Neural progenitor cell (in vitro differentiated cells): ENCODE measurements at places on chromosomes 7 and 10. TPM values are rescaled to one million over a fixed set of nuclear protein-coding genes. Genes with fewer than 3 reads are reported as not detected.

- DNase-seq, result no peak
Observed at GRCh38 chr10:102523250-102524029, 19.7 kb downstream of the SUFU start.

Gene SNCG
- total RNA-seq, result not detected in 2 replicates

Gene HECW1
- total RNA-seq, result 0.11 and 0.28 TPM in 2 replicates

Gene KEL
- total RNA-seq, result 2.0 TPM in 1 of 2 replicates, not detected in the other

Gene SHH
- 0.03 TPM in 1 of 2 replicates, not detected in the other for total RNA-seq

Gene ZCWPW1
- total RNA-seq, result 1.4 and 1.8 TPM in 2 replicates

Gene TAS2R5
- 3.9 and 4.7 TPM in 2 replicates for total RNA-seq

- no peak for DNase-seq
Observed at GRCh38 chr10:43421201-43421507, 12.2 kb upstream of the HNRNPF start.

Gene TBX20
- not detected in 2 replicates for total RNA-seq

DNA sequence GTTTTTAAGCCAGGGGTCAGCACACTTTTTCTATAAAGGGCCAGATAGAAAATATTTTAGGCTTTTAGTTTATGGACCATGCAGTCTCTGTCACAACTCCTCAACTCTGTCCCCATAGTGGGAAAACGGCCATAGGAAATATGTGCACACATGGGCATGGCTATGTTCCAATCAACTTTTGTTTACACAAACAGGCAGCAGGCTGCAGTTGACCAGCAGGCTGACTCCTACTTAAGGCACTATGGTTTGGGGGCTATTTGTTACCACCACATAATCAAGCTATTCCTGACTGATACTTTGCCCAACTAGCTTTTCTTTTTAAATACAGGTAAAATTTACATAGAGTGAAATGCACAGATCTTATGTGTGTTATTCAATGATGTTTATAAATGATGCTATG, 362.4 kb downstream of the LRMDA start:
- DNase-seq, result no peak

- no peak for DNase-seq
Observed at GRCh38 chr7:114931656-114932011, 9.7 kb downstream of the MDFIC start.

DNA sequence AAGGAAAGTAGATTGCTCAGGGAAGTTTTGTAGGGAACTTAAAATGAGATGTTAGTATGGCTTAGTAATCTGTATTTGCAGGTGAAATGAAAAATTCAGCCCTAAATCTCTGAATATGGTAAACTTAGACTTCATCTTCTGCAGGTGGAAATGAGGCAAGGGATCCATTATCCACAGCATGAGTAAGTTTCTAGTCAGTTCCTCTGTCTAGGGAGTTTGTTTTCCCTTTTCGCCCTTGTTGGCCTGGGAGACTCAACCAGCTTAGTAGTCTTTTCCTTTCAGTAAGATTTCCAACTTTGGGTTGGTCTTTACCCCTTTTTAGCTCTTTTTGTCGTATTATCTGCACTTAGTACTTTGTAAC, 65.6 kb downstream of the ZEB1 start:
- no peak for DNase-seq

- no peak for DNase-seq
Observed at GRCh38 chr7:151700586-151701165, 176.2 kb downstream of the PRKAG2 start.

- DNase-seq, result peak; percentile 67
Observed at GRCh38 chr7:149427096-149427680, 33.7 kb downstream of the ZNF777 start.

DNA sequence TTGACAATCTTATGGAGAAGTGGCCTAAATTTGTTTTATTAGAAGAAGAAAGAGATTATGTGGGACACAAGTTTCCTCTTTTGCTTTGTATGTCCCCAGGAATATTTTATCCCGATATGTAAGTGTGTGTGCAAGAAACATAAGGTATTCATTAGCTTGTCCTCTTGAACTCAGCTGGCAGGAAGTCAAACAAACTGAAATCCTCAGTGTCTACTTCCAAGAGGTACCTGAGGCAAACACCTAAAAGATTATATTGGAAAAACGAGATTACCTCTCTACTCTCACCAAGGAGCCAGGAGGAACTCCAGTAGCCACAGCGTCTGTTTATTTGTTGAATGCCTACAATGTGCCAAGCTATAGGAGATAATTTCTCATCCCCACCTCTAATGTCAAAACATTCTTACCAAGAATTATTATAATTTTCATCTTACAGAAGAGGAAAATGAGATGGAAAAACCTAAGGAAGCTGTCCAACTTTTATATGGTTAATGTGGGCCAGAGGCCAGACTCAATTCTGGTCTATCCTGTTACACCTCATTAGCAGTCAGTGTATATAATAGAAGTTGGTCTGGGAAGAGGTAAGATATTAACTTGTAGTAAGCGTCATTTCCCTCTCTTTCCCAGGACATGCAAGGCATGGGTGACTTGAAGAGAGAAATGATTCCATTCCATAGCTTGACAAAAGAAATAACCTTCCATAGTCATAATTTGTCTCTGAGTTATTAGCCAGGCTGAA, 692.7 kb downstream of the MAGI2 start:
- no peak for DNase-seq

GRCh38 chr10:51389415-51390321, 309.7 kb downstream of the CSTF2T start:
- DNase-seq, result peak; percentile 78

DNA sequence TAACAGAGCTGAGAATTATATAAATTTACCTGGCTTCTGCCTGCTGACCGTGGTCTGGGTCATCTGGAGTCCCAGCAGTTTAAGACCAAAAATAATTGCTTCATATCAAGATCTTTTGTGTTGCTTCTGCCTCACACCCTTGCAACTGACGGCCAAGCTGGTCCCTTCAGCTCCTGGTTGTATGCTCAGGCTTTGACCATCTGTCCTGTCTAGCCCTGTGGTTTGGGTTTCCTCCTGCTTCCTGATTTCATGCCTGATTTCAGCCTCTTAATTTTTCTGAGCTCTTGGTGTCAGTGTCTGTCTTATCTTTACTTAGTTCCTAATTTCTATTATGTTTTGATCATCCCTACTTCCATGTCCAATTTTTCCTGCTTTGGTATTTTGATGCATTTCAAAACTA, 87.9 kb upstream of the PLXDC2 start:
- no peak for DNase-seq

DNA sequence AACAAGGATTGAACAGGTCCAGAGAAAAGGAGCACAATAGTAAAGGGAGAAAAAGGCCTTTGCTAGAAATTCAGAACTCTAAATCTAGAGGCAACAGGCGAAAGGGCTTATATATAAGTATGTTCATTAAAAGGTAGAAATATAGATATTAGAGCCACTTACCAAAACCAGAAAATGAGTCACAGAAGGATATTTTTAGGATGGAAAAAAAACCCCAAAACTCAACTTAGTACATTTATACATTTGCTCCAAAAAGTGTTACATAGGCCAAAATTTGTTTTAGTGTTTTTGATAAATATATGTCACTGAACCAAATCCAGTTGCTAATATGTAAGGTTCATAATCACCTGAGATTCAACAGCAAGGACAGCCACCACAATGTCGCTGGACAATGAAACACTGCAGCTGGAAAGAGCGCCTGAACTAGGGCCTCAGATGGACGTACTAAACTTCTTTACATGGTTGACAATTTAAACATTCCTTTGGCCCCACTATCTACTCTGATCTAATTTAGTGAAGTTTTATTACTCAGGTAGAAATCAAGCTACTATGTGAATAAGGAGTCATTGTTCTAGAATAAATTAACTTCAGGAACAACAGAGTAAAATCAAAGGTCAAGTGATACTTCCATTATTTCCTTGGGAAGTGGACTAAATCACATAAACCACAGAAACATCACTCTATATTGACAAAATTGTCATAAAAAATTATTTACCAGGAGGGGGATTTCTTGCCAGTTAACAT, 10.9 kb downstream of the FAM3C start:
- no peak for DNase-seq

- no peak for DNase-seq
Observed at GRCh38 chr7:105426606-105427146, 38.0 kb upstream of the SRPK2 start.

DNA sequence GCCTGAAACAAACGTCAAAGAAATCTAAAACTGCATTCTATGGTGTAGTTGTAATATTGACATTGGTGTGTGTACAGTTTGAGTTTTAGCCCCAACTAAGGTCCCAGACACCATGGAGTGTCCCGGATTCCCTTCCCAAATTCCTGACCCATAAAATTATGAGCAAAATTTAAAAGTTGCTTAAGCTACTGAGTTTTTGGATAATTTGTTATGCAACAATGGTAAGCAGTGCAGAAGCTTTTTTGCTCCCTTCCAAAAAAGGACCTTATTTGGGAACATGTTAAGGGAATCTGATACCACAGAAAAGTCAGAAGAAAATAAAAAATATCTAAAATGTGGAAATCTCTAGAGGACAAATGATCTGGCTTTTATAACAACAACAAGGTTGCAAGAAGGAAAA, 63.3 kb upstream of the KMT2E start:
- DNase-seq, result no peak

- DNase-seq, result no peak
Observed at GRCh38 chr7:105940109-105940508, 23.0 kb upstream of the CDHR3 start.

Gene EEPD1
- total RNA-seq, result 1.1 and 6.5 TPM in 2 replicates

DNA sequence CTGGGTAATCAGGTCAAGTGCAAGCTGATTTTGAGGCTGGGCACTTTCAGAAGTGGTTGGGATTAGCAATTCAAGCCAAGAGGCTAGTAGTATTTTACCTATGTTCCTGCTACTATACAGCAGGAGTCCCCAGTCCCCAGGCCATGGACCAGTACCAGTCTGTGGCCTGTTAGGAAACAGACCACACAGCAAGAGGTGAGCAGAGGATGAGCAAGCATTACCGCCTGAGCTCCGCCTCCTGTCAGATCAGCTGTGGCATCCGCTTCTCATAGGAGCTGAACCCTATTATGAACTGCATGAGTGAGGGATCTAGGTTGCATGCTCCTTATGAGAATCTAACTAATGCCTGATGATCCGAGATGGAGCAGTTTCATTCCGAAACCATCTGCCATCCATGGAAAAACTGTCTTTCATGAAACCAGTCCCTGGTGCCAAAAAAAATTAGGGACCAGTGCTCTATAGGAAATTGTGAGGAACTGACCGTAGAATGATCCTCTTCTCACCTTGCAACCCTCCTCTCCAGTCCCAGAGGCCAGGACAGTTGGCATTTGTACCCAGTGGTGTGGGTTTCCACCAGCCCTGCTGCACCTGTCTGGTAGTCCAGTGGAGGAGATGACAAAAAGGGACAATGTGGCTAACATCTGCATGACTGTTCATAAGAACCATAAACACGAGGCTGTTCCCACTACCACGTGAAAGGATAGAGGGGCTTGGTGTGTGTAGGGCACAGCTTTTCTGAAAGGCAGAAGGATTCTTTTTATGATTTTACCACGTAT, 172.5 kb downstream of the KIAA1217 start:
- DNase-seq, result no peak

DNA sequence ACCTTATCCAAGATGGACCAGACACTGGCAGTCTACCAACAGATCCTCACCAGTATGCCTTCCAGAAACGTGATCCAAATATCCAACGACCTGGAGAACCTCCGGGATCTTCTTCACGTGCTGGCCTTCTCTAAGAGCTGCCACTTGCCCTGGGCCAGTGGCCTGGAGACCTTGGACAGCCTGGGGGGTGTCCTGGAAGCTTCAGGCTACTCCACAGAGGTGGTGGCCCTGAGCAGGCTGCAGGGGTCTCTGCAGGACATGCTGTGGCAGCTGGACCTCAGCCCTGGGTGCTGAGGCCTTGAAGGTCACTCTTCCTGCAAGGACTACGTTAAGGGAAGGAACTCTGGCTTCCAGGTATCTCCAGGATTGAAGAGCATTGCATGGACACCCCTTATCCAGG, 13.4 kb downstream of the LEP start:
- no peak for DNase-seq

DNA sequence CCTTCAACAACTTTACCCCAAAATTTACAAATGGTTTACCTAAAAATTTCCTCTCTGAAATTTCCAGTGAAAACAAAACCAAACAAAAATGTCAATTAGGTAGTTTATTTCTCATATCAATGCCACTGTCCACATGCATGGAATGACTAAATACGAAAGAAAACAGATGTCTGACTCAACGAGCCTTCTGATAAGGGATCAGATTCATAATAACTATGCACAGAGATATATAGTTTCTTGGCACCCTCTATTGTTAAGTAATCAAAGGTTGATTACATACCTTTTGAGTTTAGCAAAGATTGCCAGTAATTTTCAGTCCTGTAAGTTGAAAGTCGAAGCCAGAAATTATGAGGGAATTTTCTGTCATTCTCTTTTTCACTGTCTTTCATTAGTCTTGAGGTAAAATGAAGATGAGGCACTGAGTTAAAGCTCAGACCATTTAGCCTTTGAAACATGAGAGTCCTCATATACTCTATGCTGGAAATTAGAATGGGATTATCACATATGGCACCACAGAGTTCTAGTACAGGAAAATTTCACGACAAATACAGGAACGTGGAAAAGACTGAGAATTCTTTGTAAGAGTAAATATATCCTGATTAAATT, 519.1 kb upstream of the ANKRD30A start:
- no peak for DNase-seq

- DNase-seq, result no peak
Observed at GRCh38 chr7:12174931-12175330, 36.2 kb upstream of the TMEM106B start.

DNA sequence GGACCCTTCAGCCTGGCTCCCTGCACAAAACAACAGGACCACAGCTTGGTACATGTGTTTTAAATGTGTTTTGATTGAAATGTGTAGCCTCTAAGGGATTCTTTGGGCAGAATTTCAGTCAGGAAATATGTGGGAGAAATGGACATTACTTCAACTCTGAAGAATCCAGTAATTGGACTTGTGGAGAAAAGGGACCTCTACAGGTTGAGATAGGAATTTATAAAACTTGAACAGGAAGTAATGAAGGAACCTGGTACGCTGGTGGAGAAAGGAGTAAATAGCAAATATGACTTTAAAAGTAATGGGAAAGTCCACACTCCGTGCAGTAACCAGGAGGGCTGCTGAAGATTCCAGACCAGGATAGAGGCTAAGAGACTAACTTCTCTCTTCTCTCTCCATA, 220.5 kb downstream of the LHFPL3 start:
- DNase-seq, result no peak

DNA sequence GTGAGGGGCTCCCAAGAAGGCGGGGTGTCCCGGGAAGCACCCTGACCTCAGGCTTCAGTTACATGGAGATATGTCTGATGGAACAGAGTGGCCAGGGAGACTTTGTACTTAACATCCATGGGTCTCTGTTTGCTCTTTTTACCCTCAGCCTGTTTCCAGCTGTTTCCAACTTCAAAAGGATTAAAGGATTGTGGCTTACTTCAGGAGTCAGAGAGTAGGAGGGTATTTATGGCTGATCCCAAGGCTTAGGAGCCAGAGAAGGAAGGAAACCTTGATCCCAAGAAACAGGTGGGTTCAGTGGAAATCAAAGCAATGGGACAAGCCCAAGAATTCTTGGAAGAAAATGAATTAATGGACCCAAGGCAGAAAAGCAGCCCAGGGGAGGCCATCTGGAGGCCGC, 37.7 kb upstream of the ZNF438 start:
- peak; percentile 45 for DNase-seq
